Epithelial cell of esophagus (primary cell): ENCODE measurements at places on chromosomes 6 and 20.

DNA sequence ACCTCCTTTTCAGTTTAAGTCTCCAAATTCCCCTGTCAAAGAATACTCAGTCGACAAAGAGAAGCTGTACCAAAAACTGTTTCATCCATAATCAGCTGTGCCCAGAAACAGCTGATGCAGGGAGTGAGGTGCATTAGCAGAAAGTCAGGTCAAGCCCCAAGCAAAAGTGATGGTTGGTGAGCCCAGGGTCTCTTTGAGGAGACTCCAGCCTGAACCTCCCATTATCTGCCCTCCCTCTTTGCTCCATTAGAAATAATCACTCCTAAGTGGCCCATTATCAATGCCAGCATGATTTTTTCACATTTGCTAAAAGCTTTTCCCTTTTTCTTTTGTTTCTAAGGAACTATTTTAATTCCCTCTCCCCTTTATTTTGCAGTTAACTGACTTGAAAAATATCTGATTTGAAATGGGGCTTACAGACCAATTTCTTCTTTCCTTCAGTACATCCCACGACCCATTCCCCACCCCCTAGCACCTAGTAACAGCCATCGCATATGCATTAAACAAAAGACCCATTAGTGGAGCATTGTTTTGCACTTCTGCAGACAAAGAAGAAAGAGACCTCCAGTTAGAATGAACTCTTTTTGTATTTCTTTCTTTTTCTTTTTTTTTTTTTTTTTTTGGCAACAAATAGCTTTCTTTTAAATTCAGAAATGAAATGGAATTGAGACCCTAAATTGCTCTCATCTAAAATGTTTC lies 257.0 kb downstream of the GRIK2 start:
- DNase-seq = no peak

GRCh38 chr20:10633718-10634117 lies 40.1 kb downstream of the JAG1 start:
- DNase-seq = no peak

DNA sequence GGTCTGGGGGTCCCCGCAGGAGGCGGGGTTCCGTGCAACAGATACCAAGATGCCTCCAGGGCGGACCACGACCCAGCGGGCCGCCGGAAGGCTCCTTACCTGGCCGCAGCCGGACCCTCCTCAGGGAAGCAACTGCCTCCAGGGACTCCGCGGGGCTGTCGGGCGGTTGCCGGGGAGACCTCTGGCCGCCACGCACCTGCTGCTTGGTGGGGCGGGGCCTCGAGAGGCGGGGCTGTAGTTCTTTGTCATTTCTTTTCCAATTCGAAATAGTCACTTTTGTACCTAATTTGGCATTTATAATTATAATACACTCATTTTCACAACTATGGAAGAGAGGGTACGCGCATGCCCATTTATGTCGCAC lies 647 bp downstream of the AK9 start:
- DNase-seq = peak; percentile 21

DNA sequence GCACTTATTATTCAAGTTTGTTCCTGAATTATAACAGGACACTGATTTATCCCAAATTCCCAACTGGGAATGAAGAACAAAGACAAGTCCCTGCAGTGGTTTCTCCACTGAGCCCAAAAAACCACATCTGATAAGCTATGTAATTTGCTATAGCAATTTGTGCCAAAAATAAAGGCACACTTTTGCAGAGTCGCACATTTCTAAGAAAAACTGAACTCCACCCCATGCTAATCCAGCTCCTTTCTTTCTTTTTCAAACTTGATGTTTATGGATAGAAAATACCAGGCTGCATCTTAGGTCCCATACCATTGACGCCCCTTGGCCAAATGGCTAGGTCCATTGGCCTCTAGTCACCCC lies 170.2 kb upstream of the CITED2 start:
- no peak for DNase-seq

GRCh38 chr6:140370976-140371870 lies 996.8 kb upstream of the CITED2 start:
- DNase-seq = no peak

DNA sequence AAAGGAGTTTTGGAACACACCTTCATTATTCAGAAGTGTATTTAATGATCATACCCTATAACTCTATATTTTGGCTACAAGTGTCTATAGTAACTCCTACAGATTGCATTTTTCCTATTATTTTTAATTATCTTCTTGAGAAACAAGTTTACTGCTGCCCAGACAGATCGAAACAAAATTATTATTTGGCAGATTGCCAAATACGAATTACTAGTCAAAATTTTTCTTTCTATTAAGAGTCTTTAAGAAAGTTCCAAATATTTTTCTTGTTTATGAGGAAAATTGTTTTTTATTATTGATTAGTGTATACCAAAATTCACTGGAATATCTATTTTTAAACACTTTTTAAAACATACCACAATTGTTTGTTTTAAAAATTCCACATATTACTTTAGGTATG lies 821.9 kb upstream of the SLC35B3 start:
- DNase-seq = no peak

- peak; percentile 63 for DNase-seq
These were observed 25.6 kb upstream of the GABRR1 start for GRCh38 chr6:89242574-89243330.
